ENCODE measurements at places on chromosomes 4 and X.

- DNase-seq = no peak
Measured at GRCh38 chr4:185541251-185541727, 6.0 kb upstream of the PDLIM3 start.

DNA sequence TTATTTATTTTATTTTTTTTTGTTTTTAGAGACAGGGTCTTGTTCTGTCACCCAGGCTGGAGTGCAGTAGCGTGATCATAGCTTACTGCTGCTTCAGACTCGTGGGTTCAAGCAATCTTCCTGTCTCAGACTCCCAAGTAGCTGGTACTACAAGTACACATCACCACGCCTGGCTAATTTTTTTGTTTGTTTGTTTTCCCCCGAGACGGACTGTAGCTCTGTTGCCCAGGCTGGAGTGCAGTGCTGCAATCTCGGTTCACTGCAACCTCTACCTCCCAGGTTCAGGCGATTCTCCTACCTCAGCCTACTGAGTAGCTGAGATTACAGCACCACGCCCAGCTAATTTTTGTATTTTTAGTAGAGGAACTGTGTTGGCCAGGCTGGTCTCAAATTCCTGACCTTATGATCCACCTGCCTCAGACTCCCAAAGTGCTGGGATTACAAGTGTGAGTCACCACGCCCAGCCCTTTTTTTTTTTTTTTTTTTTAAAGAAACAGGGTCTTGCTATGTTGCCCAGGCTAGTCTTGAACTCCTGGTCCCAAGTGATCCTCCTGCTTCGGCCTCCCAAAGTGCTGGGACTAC, 32.2 kb downstream of the COPS4 start:
- no peak for DNase-seq

DNA sequence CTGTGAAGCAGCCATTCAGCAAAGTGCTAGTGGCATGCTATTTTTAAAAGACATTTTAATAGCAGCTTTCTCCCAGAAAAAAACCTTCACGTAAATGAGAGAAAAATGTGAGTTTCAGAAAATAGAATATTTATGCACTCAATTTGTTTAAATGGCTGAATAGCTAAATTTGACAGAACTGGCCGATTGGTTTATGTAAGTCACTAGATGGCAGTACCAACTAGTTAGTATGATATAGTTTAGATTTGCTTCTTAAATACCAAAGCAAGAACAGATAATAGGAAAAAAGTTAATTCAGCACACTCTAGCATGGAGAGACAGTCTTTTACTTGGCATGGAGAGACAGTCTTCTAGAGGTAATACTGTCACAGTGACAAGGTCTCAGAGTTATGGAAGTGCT, 250.1 kb downstream of the SNCA start:
- no peak for DNase-seq

- DNase-seq = no peak
Measured at GRCh38 chr4:160257318-160257717, 1154.4 kb downstream of the RAPGEF2 start.

- no peak for DNase-seq
Measured at GRCh38 chr4:184408021-184408683, 66.2 kb downstream of the IRF2 start.

DNA sequence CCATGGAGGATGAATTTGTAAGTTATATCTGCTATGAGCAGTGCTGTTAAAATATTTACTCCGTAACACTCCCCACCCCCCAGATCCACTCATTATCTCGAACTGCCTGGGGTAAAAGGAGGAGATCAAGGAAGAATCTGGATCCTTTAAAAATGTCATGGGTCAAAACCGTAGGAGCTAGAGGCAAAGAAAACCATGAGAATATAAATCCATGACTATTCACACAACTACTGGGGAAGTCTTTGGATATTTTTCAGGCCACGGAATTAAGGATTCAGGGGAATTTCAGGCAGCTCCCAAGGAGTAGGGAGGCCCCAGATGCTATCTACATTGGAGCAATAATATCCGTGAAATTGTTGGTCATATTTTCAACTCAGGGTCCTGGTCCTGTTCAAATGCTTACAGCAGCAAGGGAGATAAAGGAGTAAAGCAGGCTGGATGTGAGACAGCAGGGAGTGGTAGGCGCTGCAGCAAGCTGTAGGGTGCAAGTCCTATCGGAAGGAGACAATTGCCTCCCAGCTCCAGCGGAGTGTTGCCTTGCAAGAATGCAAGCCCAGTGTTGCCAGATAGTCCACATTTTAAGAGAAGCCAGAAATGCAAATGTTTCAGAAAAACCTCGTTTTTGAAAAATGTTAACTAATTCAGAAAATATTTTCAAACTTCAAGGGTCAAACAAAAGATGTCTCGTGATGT, 116.2 kb upstream of the KIT start:
- no peak for DNase-seq

DNA sequence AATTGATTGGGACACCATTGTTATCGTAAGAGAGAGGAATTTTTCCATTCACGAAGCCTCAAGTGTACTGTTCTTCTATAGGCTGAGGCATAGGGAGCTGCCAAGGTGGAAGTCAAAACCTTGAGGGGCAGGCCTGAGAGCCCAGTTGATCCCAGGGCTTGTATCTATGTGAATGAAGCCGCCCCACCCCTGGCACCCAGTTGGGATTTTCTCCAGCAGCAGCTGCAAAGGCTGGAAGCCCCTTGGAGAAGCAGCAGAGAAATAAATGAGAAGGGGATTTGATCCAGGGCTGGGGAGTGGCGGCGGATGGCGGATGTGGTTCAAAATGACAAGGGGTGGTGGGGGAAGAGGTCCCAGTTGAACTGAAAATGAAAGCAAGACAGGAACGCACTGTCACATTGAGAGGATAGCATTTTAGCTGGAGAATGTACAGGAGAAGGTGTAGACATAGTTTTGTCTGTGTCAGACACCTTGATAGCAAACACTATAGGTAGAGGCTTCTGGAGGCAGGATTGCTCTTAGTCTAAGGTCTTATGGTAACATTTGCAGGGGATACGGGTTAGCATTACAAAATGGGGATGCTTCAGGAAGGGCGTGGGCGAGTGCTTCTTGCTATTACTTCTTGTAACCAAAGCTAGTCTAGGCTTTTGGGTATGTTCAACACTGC, 32.6 kb downstream of the DOCK11 start:
- no peak for DNase-seq

- no peak for DNase-seq
Measured at GRCh38 chrX:47815901-47816845, 20.5 kb upstream of the ZNF81 start.

GRCh38 chr4:95358421-95358820, 190.4 kb downstream of the UNC5C start:
- no peak for DNase-seq

GRCh38 chr4:89212666-89213381, 94.8 kb downstream of the GPRIN3 start:
- no peak for DNase-seq

GRCh38 chr4:168257768-168258167, 60.8 kb downstream of the DDX60 start:
- no peak for DNase-seq

DNA sequence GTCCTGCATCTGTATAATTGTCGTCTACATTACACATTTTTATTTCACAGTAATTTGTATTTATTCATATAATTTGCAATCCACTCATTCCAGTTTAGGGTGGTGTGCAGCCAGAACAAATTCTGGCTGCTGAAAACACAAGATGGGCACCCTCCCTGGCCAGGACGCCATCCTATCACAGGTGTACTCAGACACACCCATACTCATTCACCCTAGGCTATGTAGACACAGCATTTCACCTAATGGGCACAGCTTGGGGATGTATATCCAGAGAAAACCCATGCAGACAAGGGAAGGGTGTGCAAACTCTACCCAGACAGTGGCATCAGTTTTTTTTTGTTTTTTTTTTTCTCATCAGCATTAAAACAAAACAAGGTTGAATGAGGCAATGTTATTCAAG, 73.1 kb downstream of the HMGB2 start:
- no peak for DNase-seq

DNA sequence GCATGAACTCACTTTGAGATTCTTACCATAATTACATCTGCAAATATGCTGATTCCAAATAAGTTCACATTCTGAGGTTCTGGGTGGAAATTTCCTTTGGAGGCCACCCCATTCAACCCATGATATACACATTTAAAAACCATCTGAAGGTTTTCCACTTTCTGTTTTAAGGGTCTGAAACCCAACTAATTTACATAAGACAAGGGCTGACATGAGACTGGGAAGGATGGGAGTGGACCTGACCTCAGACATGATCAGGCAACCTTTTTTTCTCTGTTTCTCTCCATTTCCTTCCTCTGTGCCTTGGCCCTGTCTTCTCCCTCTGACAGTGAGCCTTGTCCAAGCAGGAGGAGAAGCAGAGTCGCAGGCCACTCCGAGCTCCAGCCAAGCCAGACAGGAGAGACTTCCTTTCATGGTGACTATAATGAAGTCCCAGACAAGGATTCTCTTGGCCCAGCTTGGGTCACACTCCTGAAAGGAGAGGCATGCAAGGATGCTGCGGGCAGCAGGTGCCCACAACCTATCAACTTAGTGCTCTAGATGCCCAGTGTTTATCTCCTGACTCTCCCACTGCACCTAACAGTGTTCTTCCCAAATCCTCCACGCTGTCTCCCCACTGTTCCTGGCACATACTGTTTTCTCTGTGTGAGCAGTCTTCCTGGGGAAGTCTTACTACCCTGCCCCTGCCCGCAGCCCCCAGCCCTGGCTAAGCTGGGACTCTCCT, 39.9 kb downstream of the MSX1 start:
- no peak for DNase-seq

Measured in SK-N-MC (cell line).